NCI-H1930 (cell line): ENCODE measurements at places on chromosomes 3 and 15.

- no peak for DNase-seq
These were observed 4.5 kb downstream of the RNF168 start for GRCh38 chr3:196499061-196499460.

- DNase-seq = no peak
These were observed 19.1 kb upstream of the TBC1D21 start for GRCh38 chr15:73854265-73854664.

GRCh38 chr3:175295248-175296130 lies 436.4 kb downstream of the NAALADL2 start:
- DNase-seq = no peak

DNA sequence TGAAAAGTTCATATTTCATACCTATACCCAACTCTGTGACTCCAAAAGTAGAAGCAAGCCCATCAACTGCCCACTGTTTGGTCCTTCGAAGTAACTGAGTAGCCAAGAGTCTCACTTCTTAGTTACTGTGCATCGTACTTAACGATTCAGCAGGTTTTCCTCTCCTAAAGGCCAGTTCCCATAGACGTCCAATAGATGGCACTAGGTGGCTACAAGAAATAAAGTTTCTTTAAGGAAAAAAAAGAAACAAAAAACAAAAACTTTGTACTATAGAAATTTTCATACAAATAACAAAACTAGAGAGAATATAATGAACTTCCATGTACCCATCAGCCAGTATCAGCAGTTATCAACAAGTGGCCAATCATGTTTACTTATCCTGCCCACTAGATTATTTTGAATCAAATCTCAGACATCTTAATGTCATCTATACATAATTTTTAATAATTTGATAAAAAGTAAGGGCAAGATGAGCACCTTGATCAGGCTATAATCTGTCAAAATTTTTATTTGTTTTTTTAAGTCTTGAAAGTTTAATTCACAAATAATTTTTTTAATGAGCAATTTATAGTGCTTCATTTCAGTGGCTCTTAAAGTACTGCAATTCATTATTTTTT lies 63.8 kb upstream of the ACP3 start:
- peak; percentile 31 for DNase-seq

DNA sequence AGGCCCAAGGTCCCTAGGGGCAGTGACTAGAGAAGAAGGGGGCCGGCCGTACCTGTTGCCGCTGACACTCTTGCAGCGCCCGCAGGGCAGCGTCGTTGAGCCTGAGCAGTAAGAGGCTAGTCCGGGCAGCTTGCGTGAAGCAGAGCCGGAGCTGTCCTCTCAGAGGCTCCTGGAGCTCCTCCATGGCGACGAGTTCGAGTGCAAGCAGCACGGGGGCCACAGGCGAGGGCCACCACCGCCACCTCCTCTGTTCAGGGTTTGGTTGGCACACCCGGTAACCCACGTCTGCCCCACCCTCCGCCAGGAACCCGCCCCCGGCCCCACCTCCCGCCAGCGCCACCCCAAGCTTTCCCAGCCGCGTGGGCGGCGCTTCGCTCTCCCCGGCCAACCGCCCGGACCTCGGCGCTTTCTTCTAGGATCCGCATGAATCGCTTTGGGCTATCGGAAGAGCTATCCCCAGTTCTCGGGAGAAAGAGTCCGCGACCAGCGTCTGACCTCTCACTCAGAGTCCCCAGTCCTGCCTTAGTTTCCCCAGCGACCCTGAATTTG lies at the start of gene ELL3:
TSS of gene ELL3 (minus strand) at position 249 of the 549 bp plus-strand sequence. CDS start at position 184, 65 bp downstream.
- DNase-seq = peak; percentile 71

DNA sequence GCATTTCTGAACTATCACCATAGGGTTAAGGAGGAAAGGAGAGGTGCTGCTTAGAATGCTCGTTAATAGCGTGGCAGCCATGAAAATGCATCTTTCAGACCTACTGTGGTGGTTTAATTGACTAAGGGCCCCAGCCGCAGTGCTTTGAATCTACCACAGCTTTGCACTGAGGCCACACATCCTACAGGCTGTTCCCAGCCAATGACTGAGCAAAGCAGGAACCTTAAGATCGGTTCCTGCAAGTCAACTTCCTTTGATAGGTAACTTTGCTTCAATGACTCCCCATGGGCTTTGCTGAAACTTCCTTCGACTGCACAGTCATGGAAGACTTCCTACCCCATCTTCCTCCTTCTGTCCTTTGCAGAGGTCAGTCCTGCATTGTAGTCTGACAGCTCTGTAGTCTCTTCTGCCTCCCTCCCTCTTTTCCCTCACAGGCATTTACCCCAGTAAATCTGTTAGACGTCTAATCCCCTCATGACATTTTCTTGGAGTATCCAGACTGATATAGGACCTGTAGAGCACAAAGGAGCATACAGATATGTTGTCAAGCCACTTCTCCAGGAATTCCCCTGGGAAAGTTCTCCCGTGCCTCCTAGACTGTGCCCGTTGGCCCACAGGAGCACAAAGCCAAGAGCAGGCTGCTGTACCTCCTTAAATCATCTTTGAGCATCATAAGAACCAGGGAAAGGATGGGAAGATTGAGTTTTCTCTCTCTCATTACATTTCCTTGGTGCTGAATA lies 2.6 kb upstream of the BCL2A1 start:
- DNase-seq = no peak

- DNase-seq = no peak
These were observed 67.9 kb downstream of the IQCH start for GRCh38 chr15:67322481-67322880.
